ENCODE measurements at places on chromosomes 16 and 17.

DNA sequence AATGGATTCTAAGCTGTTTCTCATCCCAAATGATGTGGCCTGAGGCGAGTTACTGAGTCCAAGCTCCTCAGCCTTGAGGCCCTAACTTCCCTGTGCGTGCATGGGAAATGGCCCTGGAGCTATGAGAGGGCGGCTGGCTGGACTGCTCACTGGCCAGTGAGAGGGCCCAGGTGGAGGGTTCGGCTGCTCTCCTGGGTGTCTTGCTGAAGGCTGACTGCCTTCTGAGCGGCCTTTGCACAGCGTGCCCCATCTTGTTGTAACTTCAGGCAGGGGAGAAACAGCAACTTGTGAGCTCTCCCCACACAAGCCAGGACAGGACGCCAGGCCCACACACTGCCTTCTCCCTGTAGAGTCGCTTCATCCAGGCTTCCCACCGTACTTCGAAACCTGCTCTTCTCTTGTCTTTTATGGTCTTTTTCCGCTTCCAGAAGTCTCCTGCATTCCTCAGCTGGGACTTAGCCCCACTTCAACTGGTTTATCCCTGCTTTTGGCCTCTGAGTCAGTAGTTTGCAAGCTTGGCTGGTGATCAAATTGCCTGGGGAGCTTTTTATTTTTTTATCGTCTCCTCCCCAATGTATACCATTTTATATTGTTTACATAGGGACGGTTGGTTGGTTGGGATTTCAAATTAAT, 13.3 kb downstream of the CDH3 start:
- no peak for DNase-seq

DNA sequence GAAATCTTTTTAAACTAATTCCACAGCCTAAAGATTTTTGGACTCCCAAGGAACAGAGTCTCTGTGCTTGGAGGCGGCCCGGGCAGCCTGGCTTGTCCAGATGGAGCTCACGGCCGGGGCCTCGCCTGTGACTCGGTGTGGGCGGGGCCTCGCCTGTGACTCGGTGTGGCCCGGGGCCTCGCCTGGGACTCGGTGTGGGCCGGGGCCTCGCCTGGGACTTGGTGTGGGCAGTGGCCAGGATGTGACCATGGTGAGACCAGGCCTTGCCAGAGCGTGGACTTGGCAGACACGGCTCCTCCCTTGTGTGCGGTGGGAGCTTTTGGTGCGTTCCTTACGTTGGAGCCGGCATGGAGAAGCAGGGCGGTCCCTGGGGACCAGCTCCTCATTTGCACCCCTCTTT, 92.3 kb downstream of the METRNL start:
- DNase-seq = peak; percentile 42

- DNase-seq = no peak
These were observed 156.5 kb downstream of the FOXL1 start for GRCh38 chr16:86734543-86735460.

GRCh38 chr16:75262104-75262799, 10.8 kb upstream of the BCAR1 start:
- no peak for DNase-seq

GRCh38 chr17:15456972-15457722, 10.3 kb downstream of the CDRT4 start:
- no peak for DNase-seq

DNA sequence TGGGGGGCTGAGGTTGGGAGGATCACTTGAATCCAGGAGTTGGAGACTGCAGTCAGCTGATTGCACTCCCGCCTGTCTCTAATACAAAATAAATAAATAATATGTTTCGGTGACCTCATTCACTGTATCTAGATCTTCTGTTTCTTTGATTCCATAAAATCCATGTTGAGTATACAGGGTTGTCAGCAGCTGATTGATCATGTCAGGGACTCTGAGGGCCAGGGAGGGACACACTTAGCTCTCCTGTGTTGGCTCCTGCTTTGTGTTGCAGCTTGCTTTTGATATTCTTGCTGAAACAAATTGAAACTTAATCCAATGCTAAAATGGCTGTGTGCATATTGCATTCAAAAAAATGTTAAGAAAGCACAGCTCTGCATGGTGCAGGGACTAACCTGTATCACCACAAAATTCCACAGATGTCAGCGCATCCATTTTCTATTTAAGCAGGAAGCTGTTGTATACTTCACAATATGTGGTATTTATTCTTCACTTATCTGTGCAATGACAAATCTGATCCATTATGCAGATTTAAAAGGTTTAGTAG, 454.5 kb downstream of the CDH11 start:
- no peak for DNase-seq

DNA sequence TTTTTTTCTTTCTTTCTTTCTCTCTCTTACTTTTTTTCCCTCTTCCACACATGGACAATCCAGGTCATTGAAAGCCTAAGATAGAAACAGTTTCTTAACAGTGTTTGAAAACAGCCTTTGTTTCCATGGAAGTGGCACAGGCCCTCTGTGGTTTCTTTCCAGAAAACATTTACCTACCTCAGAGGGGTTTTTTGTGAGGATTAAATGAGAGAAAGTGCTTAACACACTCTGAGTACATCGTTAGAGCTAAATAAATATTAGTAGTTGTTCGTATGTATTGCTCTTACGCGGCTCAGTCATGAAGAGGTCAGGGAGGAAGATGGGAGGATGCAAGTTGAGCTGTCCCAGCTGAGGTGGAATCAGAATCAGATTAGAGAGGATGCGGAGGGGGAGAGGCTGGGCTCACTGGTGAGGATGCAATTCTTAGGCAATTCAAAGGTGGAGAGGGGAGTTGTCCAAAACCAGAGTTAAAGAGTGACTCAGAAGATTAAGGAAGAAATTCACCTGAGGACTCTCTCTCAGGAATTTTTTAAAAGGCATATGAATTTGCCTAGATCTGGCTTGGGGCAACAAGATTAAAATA, 345.4 kb downstream of the PMP22 start:
- DNase-seq = no peak

- DNase-seq = no peak
These were observed 74.7 kb upstream of the NKD1 start for GRCh38 chr16:50473356-50473945.

DNA sequence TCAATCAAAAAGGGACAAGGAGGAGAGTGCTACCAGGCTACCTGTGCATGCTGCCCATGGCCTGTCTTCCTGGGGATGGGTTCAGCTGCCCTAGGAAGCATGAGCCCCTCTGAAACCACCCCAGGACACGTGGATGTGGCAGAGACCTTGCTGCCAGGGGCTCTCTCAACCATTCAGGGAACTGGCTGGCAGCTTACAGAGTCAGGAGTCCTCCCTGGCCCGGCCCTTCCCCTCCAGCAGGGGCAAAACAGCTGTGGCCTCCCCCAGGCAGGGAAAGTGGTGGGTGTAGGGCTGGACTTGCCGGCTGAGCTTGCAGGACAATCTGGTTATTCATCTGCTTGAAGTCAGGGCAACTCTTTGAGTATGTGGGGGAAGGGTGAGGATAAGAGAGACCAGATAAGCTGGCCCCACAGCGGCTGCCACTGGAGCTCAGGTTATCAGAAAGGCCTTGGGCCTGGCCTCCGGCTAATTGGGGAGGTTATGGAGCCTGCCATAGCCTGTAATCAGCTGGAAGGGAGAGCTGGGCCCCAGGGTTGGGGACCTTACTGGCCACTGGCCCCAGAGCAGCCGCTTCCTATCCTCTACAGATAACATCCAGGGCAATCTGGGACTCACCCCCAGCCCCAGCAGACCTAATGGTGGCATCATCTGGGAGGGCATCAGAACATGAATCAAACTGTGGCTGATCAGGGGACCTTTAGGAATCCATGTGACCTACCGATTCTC, 5.6 kb upstream of the TBX2 start:
- no peak for DNase-seq

DNA sequence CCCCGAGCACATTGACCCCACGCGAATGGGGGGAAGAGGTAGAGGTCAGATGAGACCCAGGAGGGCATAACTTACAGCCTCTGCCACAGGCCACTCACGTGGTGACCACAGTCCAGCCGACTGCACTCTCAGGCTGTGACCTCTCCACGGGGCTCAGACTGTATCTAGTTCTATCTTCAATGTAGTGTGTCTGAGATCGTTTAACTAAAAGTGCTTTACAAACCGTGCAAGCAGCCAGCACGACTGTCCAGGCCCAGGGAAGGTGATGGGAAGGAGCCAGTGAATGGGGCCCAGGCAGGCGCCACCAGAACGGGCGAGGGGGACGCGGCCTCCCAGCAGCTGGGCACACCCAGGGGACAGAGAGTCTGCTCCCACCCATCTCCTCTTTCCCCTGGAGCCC, 108.6 kb downstream of the ANKRD11 start:
- DNase-seq = no peak

DNA sequence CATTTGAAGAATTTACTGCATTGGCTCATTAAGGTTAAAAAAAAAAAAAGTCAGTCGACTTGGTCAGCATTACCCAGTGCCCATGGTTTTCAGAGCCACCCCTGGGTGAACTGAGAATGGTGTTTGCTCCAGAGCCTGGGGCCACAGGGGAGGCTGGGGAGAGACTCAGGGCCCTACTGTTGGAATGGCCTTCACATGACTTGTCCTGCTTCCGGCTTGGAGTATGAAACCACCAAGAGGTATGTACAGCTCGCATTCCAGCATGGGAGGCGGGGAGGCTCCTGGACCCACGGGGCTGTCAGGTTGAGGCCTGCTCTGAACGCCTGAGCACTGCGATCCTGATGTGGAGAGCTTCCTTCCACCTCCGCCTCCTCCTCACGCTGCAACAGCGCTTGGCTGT, 36.8 kb downstream of the MSI2 start:
- no peak for DNase-seq

GRCh38 chr16:57785385-57785784, 16.9 kb downstream of the KIFC3 start:
- no peak for DNase-seq

DNA sequence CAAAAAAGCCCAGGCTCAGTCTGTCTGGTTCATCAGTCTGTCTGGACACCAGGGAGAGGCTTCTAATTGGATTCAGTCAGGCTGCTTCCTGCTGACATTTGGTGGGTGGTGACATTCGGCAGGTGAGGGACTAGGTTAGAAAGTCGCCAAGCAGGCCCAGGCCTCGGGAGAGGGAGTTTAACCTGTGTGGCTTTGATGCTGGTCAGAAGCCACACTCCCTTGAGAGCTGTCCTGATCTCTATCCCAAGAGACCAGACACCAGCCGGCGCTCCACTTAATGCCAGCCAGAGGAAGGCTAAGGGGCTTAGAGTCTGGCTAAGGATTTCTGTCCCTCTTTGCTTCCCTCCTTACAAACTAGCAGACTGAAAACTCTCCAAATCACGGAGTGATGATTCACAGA, 135.0 kb downstream of the GSG1L start:
- DNase-seq = no peak

- DNase-seq = peak; percentile 78
These were observed 972 bp downstream of the RSAD1 start for GRCh38 chr17:50479522-50480141.

- DNase-seq = no peak
These were observed 23.6 kb upstream of the ENPP7 start for GRCh38 chr17:79706931-79707850.

DNA sequence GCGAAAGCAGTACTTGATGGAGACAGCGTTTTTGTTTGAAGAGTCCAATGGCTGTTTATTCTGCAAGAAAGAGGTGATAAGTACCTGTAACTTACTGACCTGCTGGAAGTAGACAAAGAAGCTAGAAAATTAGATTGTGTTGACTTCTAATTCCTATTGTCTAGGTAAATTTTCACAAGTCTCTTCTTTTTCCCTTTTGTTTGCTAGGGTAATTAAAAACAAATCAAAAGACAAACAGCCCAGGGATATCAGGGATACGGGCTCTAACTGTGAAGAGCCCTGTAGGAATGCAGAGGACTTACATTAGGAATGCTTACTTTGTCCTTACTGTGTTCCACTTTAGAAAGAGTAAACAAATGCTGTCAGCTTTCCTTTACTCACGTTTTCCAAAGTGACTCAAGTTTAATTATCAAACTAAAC, 7.0 kb downstream of the PSME3IP1 start:
- no peak for DNase-seq

- DNase-seq = no peak
These were observed 22.3 kb downstream of the GJC1 start for GRCh38 chr17:44807817-44808155.

- DNase-seq = peak; percentile 86
These were observed 8.6 kb upstream of the MC1R start for GRCh38 chr16:89909777-89910716.

DNA sequence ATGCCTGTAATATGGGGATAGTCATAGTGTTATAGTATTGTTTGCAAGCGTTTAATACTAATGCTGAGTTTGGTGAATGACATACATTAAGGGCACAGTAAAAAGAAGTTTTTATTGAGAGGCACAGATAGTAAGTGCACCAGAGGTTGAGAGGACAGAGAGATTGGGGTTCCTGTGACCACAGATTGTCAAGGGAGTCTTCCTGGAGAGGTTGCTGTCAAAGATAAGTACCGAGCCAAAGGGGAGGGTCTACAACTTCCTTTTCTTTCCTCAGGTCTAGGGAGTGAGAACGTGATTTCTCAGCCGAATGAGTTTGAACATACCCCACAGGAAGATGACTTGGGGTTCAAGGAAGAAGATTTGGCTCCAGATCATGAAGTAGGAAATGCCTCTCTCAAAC, 1.8 kb downstream of the ZNF48 start:
- no peak for DNase-seq

- DNase-seq = no peak
These were observed 308.9 kb upstream of the DYNLRB2 start for GRCh38 chr16:80231888-80232287.

DNA sequence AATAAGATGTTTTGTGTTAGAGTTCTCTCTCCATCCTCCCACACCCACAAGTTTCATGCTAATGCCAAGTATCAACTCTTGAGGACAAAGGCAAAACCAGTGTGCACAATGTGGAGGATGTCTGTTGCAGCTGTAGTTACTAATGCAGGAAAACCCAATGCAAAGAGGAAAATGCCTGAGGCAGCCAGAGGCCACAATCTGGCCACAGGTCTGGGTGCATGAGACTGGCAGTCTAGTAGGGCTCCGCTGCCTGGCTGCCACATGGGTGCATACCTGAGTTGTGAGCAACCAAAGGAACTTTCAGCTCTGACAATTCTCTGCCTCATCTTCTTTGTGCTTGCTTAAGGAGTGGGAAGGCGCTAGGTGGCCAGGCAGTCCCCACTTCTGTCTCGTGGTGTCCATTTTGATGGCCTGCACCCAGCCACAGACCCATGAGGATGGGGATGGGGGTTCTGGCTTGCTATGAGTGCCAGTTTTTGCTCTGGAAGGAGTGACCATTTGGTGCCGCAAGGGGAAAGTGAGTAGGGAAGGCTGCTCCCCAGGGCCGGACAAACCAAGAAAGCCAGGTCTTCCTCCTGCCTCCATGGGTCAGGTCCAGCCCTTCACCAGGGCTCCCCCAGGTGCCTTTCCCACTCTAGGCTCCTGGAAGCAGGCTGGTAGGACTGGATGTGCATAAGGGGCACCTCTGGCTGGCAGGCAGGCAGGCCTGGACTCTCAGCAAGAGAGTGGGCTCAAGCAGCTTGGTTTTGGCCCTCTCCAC, 4.2 kb upstream of the GFOD2 start:
- DNase-seq = no peak

- no peak for DNase-seq
These were observed 2.7 kb downstream of the DDX5 start for GRCh38 chr17:64503341-64503740.

- DNase-seq = peak; percentile 42
These were observed 12.2 kb downstream of the ZNHIT3 start for GRCh38 chr17:36498560-36499300.

- no peak for DNase-seq
These were observed 3.8 kb downstream of the EMP2 start for GRCh38 chr16:10576390-10577304.

Measured in activated CD8-positive, alpha-beta memory T cell treated with anti-CD3 and anti-CD28 coated beads, Interleukin-2, amount 50 U/mL, for 48 hours (primary cell).